ENCODE measurements at places on chromosomes 13 and 19. TPM values are rescaled to one million over a fixed set of nuclear protein-coding genes. Genes with fewer than 3 reads are reported as not detected.

GRCh38 chr13:66407128-66407527 lies 823.0 kb downstream of the PCDH9 start:
- no peak for DNase-seq

DNA sequence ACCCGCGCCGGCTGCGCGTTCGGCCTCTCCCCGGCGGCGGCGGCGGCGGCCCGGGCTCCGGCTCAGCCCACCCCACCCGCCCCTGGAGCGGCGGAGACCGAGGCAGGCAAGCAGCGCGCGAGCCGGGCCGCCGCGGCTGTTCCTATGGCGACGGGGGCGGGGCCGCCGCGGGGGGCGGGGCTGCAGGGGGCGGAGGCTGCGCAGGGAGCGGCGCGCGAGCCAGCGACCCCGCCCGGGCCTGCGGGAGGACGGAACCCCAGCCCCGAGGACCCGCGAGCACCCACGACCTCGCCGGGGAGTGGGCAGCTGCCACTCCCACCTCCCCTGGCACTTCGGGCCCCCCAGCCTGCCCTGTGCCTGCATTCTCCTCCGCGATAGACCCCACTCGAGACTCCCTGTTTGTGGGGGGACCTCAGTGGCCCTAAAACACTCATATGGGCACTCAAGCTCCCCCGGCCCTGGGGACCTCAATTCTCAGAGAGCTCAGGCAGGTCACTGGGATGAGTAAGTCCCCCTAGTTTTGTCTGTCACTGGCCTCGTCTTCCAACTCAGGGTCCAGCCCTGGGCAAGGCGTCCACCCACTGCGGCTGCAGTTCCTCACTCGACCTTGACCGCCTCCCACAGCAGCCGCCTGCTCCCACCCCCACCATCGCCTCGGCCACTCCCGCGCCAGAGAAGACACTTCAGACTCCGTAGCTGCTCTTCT lies at the start of gene CTXN1:
Gene CTXN1, minus strand, starts transcription at position 115 of the 706 bp plus-strand sequence. CDS start 597 bp downstream, outside the sequence.
- DNase-seq, result peak; percentile 81

GRCh38 chr19:11041966-11042627 lies 47.2 kb upstream of the LDLR start:
- DNase-seq, result no peak

DNA sequence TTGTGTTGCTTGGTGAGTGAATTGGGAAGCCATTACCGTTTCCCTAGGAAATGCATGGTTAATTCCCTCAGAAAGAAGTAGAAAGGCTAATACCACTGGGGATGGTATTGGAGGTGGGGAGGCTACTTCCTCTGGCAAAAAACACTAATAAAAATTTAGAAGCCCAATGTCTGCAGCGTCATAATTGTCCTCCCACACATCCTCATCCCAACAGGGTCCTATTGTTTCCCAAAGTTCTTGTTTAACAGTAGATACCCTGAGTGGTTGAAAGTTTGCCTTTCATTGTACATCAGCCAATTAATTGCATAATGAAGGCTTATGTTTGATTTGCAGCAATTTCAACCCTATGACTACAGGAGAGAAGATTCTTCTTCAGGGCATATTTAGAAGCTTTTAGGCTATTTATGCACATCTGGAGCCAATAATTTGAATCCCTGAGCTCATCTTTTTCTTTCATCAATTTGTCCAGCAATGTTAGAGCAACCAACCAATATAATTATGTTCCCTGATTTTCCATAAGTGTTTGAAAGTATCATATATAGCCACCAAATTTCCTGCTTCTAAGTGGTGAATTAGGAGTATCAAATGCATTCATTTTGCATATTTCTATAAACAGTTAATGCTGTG lies 491.0 kb downstream of the SLITRK5 start:
- DNase-seq, result no peak

DNA sequence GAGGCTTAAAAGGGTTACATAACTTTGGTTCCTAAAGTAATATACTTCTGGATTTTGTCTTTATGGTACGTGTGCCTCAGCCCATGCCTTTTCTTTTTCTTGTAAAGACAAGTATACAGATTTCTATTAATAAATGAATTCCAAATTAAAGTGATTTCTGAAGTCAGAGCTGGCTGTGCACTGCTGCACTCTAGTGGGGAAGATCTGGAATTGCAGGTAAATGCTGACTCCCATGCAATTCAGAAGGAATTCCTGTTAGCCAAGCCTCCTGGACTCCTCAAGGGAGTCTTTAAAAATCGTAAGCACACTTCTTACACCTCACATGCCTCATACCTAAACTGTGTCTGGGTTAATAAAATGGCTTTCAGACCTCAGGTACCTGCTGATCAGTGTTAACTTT lies 118.4 kb upstream of the SLC7A1 start:
- DNase-seq, result no peak

GRCh38 chr13:73230716-73231115 lies 171.9 kb downstream of the KLF5 start:
- DNase-seq, result no peak

- DNase-seq, result no peak
Observed at GRCh38 chr13:68851026-68851425, 1256.6 kb upstream of the ATXN8OS start.

DNA sequence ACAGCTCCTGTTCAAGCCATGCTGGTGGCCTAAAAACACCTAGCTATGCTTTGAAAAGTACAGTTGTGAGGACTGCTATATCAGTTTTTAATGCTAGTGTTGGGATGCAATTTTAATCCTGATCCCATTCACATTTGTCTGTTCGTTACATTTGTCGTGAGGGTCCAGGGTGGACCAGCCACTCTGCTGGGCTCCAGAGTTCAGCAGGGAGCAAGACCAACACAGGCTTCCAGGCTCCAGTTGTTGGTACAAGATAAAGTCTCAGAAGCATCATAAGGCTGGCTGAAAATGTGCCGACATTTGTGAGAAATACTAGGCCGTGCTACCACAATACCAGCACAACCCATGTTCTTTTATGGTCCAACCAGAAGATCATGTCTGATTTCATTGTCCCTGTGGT lies 210.6 kb downstream of the SLC7A1 start:
- DNase-seq, result no peak

The OSCAR gene
- total RNA-seq, result 0.23 TPM

The DNAAF3 gene
- 2.4 TPM for total RNA-seq

DNA sequence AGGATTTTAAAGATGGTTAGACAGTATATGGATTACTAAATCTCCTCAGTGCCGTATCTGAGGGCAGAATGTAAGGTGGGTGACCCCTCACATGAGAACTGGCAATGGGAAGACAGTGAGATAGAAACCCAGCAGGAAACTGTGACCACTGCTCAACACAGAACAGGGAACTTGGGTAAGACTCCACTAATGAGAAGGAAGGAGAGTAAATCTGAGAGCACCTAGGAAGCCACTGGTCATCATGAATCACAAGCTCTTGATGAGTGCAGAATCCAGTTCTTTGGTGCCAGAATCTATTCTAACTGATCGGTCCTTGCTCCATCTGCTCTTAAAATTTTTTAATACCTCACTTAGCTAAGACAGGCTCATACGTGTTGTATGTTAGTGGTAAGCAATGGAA lies 261.8 kb downstream of the KLF12 start:
- DNase-seq, result no peak

GRCh38 chr19:50268501-50268900 lies 60.7 kb downstream of the KCNC3 start:
- DNase-seq, result no peak

GRCh38 chr13:48729856-48730255 lies 76.1 kb downstream of the CYSLTR2 start:
- DNase-seq, result no peak

The SYCN gene
- not detected for total RNA-seq
